ENCODE measurements at places on chromosomes 7 and 10.

DNA sequence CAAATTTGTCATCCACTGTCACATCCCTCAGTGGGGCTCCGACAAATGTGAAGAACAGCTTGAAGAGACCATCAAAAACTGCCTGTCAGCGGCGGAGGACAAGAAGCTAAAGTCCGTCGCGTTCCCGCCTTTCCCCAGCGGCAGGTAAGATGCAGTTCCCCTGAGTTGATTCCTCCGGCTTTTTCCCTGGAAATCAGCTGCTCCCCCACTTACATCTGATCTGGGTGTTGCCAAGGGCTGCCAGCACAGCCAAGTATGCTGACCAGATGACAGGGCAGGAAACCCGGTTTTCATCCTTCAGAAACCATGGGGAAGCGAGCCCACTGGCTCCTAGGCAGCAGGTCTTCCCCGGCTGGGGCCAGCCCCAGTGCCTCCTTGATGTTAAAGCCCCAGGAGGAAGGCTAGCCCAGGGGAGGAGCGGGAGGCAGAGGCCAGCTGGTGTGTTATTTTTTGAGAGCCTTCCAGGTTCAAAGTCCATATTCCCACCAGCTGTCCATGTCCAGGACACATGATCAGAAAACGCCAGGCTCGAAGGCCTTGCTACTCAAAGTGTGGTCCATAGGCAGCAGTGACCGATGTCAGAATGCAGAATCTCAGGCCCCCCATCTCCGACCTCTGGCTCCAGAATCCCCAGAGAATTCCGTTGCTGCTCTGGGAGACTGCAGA is 23.4 kb downstream of the AIFM2 start:
- DNase-seq = no peak

DNA sequence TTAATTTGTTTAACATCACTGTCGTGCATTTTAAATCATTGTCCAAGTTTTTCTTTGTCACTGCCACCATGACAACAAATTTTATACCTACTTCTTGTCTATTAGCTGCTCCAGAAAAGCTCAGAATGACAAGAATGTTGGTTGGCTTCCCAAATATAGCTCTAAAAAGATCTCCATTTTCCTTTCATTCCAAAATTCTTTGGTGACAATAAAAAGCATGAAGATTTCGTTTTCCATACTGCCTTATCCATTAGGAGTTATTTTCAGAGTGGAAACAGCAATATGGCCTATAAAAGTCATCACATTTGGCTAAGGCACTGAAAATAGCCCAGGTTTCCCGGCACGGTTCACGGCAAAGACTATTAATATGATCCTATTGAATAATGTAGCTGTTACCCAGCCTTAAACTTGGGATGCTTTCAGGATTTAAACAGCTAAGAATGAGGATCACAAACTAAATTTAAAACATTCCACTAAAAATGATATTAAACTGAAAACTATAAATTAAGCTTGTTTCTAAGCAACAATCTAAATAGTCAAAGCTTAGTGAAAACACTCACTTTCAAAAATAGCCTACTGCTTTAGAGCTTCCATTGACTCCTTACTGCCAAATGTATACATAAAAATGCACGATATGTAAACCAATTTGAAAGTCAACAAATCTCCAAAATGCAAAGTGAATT is 2.7 kb downstream of the CTTNBP2 start:
- DNase-seq = no peak

- no peak for DNase-seq
Measured at GRCh38 chr10:13528875-13529713, at the start of gene BEND7. Gene BEND7 (minus strand): TSS chr10:13529014. CDS start chr10:13528533, 481 bp downstream.

DNA sequence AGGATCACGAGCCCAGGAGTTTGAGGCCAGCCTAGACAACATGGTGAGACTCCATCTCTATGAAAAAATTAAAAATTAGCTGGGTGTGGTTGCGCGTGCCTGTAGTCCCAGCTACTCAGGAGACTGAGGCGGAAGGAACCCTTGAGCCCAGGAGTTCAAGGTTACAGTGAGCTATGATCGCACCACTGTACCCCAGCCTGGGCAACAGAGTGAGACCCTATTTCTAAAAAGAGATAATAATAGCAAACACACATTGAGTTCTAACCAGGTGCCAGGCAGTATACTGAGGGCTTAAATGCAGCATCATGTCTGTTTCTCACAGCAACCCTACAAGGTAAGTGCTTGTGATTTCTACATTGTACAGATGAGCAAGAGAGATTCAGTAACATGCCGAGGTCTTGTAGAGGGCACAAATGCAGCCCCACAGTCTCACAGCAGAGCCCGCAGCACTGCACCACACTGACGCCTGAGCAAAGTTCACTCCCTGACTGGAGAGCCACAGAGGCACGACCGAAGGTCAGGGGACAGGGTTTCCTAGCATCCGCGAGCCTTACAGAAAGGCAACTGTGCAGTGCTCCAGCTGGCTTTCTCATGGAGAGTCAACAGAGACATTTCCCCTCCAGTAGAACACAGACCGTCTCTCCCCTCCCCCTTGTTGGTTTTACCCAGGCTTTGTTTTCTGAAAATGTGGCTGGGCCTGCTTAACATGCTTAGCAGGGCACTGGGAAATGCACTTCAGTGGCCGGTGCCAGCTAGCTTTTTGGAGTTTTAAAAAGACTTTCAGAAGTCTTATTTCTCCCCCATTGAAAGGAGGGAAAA is 36.5 kb downstream of the PDSS1 start:
- no peak for DNase-seq

GRCh38 chr10:59876695-59877094 is 29.7 kb downstream of the CCDC6 start:
- DNase-seq = no peak

DNA sequence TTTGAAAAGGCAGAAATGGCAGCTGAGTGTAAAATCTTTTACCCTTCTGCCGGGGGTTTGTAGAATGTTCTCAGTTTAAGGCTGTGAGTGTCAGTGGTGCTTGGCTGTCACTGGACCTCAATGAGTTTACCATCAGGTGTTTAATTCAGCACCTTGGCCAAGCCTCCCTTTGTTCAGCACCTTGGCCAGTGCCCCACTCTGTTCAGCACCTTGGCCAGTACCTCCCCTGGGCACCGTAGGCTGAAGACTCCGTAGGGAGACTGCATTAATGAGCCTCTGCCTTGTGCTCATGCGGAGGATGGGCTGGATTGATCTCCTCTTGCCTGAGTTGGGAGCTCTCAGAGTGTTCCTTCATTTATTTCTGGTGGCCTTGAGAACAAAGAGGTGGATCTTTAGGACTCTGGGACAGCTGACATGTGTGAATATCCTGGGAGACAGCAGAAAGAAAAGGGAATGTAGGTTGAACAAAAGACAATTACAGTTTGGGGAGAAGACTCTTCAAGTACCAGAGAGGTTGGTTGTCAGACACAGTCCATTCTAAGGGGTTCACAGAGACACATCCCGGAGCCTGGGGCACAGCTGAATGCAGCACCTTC is 1.6 kb downstream of the FAM24A start:
- peak; percentile 30 for DNase-seq

DNA sequence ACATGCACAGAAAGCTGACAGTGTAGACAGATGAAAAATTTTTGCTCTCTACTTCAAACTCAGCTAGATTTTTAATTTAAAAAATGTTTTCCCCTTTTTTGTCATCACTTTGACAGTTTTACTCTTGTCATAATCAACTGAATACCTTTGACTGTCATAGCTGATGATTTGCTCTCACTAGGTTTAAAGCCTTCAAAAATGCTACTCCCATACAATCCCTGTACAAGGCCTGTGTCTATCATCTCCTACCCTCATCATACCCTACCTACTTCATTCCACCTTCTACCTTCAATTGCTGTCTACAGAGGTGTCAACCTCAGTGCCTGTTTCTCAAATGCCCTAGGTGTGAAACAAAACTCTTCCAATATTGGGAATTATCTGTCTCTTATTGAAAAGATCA is 230.3 kb downstream of the SEMA3A start:
- DNase-seq = no peak

- DNase-seq = no peak
Measured at GRCh38 chr7:49564379-49564714, 209.1 kb upstream of the VWC2 start.

GRCh38 chr7:33743594-33743993 is 161.7 kb upstream of the BMPER start:
- DNase-seq = no peak

GRCh38 chr10:45353186-45353585 is 20.8 kb upstream of the ALOX5 start:
- DNase-seq = no peak

DNA sequence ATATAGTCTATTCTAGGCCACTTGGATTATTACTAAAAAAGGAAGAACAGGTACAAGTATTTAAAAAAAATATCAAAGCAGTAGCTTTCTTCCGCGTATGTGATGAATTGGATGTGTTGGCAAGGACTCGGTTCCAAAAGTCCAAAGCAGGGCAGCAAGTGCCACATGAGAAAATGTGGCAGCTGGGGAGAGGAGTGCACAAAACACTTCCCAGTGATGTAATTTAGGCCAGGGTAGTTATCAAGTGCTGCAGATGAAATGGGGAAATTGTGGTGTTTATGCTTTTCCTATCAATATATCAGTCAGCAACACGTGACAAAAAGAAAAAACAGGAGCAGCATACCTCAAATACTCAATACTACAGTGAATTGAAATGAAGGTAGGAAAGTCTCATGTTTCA is 7.0 kb downstream of the RHOBTB1 start:
- DNase-seq = no peak

- DNase-seq = no peak
Measured at GRCh38 chr7:147803151-147803550, 787.4 kb upstream of the C7orf33 start.

DNA sequence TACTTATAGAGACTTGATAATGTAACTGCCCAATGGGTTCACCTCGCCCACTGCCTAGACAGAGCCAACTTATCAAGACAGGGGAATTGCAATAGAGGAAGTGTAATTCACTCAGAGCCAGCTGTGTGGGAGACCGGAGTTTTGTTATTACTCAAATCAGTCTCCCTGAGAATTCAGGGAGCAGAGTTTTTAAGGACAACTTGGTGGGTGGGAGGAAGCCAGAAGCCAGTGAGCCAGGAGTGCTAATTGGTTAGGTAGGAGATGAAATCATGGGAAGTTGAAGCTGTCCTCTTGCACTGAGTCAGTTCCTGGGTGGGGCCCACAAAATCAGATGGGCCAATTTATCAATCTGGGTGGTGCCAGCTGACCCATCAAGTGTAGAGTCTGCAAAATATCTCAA is 20.1 kb upstream of the C7orf33 start:
- DNase-seq = no peak

DNA sequence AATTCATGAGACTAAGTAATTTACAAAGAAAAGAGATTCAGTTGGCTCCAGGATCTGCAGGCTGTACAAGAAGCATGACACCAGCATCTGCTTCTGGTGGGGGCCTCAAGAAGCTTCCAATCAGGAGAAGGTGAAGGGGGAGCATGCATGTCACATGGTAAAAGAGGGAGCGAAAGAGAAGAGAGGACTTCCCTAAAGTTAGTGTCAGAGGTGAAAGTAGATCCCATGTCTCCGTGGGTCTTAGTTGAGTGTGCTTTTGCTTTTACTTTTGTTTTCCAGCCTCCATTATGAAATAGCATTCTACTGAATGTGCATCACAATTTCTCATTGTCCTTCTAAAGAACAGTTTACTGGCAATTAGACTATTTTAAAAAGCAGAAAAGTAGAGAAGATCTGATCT is 213.6 kb upstream of the FZD1 start:
- DNase-seq = no peak

- DNase-seq = no peak
Measured at GRCh38 chr10:126475074-126475691, 86.9 kb upstream of the ADAM12 start.

DNA sequence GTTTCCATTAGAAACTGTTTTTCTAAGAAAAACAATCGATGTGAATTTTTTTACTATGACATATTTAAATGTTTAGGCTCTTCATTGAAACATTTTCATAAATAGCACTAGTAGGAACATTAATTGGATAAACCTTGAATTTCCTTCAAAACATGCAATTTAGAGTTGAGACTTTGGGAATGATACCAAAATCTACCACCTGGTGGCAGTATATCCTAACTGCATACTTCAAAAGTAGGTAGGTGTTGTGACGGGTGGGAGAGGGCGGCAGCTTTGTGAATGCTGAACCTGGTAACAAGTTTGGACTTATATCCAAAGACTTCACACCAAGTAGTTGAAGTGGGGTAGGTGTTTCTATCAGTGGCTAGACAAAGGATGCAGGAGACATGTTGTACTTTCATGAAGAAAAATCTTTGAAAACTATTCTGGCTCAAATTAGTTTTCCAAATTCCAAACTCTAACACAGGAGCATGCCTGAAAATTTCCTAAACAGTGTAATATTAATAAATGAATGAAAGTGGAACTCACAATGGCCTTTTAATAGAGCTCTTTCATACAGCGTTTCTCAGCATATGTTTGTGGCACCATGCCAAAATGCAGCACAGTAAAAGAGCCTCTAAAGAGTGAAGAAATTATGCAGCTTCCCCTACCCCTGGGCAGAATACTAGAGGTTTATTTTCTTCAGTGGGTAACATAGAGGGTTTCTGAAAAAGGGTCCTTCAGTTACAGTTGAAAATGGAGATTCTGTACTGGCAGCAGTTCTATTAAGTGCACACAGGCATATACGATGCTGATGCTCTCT is 201.0 kb upstream of the TPK1 start:
- DNase-seq = no peak

GRCh38 chr7:71422104-71422503 is 290.2 kb downstream of the GALNT17 start:
- no peak for DNase-seq

GRCh38 chr10:84360637-84361365 is 32.4 kb downstream of the CCSER2 start:
- DNase-seq = peak; percentile 33

DNA sequence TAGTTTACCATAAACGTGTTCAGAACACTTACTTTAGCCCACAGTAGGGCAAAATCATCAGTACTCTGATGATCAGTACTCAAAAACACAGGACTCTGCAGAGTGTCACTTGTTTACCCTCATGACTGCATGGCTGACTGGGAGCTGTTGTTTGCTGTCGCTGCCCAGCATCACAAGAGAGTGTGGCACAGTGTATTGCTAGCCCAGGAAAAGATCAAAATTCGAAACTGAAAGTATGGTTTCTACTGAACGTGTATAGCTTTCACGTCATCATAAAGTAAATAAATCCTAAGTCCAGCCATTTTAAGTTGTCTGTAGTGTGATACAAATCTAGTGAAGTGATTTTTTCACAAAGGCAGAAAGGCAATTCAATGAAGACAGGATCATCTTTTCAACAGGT is 184.6 kb downstream of the RAMP3 start:
- no peak for DNase-seq

DNA sequence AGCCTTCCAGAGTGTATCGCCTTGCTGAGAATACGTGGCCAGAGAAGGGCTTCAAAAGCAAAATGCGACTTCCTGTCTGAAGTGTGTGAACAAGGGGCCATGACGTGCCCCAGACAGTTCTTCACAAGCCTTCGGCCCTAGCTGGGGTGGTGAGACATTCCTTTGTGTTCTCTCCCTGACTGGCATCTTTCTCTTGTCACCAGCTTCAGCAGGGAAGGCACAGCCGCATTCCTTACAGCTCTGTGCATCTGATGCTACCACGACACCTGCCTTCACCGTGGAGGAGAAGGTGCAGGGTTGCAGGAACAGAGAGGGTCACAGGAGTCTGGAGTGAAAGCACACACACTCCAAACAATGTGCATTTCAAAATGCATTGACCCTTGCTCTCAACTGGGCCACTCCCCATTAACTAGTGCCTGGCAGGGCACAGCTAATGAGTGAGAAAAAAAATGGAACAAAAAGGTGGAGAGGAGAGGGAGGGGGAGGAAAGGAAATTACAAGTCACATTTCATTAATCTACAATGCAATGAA is 93.4 kb downstream of the GPR26 start:
- no peak for DNase-seq
